ENCODE measurements at places on chromosomes 2 and 18.

DNA sequence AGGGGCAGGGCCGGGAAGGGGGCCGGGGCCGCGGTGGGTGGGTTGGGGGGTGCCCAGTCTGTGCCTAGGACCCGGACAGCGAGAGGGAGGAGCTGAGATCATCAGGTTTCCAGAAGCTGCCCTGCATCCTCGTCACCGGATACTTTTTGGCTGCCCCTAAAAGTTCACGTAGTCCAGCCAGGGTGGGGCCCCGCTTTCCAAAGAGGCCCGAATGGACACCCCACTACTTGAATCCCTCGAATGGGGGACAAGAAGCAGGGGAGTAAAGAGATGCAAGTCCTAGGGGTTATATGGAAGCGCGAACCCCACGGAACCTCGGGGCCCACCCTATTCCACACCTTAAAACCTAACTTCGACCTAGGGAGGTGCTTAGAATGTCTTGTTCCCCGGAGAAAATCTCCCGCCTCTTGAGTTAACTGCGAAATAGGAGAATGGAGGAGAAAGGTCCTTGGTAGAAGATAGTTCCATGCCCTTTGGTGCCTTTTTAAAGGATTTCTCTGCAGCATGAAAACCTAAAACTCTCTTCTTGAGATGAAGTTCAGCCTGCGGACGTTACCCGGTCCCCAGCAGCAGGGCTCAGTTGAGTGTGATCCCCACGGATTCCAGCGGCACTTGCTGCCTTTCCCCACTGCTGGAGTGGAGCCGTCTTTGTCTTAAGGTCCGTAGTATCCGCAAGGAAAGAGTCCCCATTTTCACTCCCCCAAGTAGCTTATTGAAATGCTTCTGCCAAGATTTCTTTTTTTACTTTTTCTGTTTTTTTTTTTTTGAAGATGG lies 2.1 kb upstream of the RNF152 start:
- no peak for DNase-seq

DNA sequence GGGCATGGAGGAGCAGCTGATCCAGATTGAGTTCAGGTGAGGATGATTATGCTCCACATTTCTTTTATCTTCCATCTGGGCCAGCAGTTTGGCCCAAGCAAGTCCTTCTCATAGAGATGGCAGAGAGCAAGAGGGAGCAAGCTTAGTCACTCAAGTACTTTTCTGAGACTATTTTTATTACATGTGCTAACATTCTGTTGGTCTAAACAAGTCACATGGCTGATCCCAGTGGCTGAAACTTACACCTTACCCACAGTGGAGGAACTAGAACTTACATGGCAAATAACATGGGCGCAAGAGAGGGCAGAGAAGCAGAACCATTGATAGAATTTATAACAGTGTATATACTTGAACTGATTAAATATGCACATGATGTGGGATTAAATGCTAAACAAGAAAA lies 105.7 kb downstream of the KYNU start:
- no peak for DNase-seq

DNA sequence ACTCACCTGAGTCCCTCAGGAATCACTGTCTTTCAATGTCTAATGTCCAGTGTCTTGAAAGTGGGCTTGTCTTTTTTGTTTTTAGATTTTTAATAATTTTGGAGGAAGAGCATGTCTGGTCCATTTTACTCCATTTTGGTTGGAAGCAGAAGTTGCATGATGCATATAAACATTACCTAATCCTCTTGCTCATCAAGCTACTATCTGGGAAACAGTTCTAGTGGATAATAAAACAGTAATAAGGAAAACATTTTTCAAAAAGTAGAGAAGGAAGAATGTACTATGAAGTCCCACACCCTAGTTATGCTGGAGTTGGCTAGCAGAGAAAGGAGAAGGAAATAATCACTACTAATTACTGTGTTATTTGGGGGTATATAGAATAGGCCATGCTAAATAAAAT lies 263.7 kb downstream of the ETAA1 start:
- no peak for DNase-seq

DNA sequence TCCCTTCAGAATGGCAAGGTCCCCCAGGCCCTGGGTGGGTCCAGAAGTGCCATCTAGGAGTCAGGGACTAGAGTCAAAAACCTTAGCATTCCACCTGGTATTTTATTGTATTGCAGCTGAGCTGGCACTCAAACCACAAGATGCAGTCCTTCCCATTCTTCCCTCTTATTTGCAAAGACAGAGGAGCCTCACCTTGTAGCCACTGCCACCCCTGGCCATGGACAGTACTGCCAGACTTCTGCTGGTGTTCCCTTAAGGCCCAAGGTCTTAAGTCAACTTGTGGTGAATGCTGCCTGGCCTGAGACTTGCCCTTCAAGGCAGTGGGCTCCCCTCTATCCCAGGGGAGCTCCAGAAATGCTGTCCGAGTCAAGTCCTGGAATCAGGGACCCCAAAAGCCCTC lies 6.9 kb downstream of the UGT1A10 start:
- DNase-seq = no peak

- DNase-seq = no peak
Measured at GRCh38 chr2:19048593-19049266, 309.7 kb downstream of the OSR1 start.

GRCh38 chr2:104914509-104914908 lies 60.6 kb downstream of the POU3F3 start:
- DNase-seq = no peak

Data from stimulated activated CD8-positive, alpha-beta memory T cell treated with anti-CD3 and anti-CD28 coated beads, Interleukin-4, amount 100 ng/mL, for 48 hours (primary cell).